Bronchial epithelial cell (primary cell): ENCODE measurements at places on chromosomes 11 and 22. TPM values are rescaled to one million over a fixed set of nuclear protein-coding genes. Genes with fewer than 3 reads are reported as not detected.

OR52I2 gene
- not detected in 2 replicates for total RNA-seq

DNA sequence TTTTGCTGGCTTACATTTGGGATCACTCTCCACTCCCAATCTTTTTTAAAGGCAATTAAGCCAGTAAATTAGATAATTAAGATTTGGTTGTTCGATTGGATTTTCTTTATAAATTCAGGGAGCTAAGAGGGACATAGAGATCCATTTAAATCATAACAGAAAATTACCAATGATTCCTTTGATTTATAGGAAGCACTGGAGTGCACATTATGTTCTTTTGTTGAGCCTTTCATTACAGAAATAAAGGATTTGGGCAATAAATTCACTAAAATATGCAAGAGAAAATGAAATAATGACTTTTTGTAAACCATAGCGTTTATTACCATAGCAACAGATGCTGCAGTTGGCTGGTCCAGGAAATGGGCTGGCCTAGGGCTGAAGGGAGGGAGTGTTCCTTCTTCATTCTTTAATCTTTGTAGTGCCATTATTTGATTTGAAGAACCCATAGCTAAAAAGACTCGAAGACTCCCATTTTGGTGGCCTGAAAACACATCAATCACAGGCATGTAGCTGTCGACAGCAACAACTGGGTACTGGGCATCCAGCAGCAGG is 73.0 kb downstream of the C2CD3 start:
- no peak for DNase-seq

DNA sequence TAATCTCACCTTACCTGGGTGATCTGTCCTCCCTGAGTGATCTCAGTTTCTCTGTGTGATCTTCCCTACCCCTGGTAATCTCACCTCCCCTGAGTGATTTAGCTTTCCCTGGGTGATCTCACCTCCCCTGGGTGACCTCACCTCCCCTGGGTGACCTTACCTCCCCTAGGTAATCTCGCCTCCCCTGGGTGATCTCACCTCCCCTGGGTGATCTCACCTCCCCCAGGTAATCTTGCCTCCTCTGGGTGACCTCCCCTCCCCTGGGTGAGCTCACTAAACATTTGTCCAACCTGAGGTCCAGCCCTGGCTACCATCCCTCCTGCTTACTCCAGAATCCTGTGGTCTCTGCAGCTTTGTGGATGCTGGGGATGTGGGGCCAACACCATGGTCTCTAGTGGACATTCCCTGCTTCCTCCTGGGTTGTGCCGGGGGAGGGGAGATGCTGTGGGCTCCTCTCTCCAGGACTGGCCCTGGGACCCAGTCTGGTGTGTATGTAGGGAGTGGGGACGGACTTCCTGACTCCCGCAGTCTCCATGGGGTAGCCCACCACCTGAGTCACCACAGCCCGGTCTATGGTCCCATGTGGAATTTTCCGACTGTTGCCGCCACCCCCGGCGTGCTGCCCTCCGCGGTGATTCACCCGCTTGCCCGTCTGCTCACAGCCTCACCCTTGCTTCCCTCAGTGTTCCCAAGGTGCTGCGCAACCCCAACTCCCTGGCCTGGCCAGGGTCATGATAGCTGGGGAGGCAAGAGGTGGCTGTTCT is 9.9 kb downstream of the LSP1 start:
- peak; percentile 11 for DNase-seq

RAB3IL1 gene
- 0.90 and 1.1 TPM in 2 replicates for total RNA-seq

BACE1-AS gene
- 1.1 and 1.5 TPM in 2 replicates for total RNA-seq

MRGPRX4 gene
- not detected in 2 replicates for total RNA-seq

DNA sequence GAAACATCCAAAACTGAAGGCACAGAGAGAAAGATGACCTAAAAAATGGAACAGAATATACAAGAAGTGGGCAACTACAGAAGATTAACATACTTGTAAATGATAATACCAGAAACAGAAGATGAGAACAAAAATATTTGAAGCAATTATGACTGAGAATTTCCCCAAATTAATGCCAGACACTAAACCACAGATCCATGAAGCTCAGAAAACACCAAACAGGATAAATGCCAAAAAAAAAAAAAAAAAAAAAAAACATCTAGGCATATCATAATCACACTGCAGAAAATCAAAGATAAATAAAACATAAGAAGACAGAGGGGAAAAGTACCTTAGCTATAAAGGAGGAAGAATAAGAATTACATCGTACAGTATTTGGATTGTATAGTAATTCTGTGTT is 65.3 kb downstream of the JAM3 start:
- no peak for DNase-seq
